ENCODE measurements at places on chromosomes 3 and 15. TPM values are rescaled to one million over a fixed set of nuclear protein-coding genes. Genes with fewer than 3 reads are reported as not detected.

ATP11B gene
- total RNA-seq = 92.5 TPM

HGD gene
- total RNA-seq = 14.0 TPM

GRK7 gene
- not detected for total RNA-seq

PLA1A gene
- 1.6 TPM for total RNA-seq

RHCG gene
- 22.4 TPM for total RNA-seq

GP5 gene
- 0.10 TPM for total RNA-seq

SPSB4 gene
- total RNA-seq = 4.7 TPM

LSAMP gene
- 64.9 TPM for total RNA-seq

GRCh38 chr3:63624941-63625560, 27.4 kb upstream of the SNTN start:
- H3K27ac ChIP-seq = no peak overlapping the region
- peaks cover 4% of the 10 kb centered on the region for H3K27me3 ChIP-seq
- no peak overlapping the region for H3K4me3 ChIP-seq
- no peaks in the 10 kb centered on the region for H3K36me3 ChIP-seq
- H3K4me1 ChIP-seq = peaks cover 15% of the 10 kb centered on the region
- DNase-seq = no peak

GRCh38 chr3:11224010-11224409, 48.2 kb upstream of the ATG7 start:
- H3K36me3 ChIP-seq = peaks cover 7% of the 10 kb centered on the region
- H3K27ac ChIP-seq = no peak overlapping the region
- DNase-seq = no peak
- no peaks in the 10 kb centered on the region for H3K27me3 ChIP-seq
- H3K4me1 ChIP-seq = no peaks in the 10 kb centered on the region

DNA sequence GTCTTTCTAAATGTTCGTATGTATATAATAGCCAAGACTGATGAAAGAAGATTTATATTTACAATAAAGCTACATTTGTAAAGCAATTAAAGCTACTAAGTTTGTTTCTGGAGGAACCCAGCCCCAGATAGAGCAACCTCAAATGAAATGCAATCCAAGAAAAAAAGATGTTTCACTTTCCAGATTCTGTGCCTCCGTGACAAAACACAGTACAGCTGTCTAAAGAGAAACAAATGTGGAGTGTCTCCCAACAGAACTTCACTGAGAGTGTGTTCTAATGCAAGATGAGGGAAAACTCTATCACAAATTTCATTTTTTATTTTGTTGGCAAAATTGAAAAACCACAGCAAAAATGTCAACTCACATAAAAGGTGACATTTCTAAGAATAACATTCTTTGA, 317.0 kb downstream of the OCA2 start:
- H3K4me1 ChIP-seq = no peaks in the 10 kb centered on the region
- DNase-seq = no peak
- H3K27me3 ChIP-seq = no peaks in the 10 kb centered on the region
- no peak overlapping the region for H3K4me3 ChIP-seq
- no peaks in the 10 kb centered on the region for H3K36me3 ChIP-seq
- H3K27ac ChIP-seq = no peak overlapping the region

- H3K4me1 ChIP-seq = peaks cover 9% of the 10 kb centered on the region
- no peaks in the 10 kb centered on the region for H3K27me3 ChIP-seq
- no peak overlapping the region for H3K27ac ChIP-seq
- no peak overlapping the region for H3K4me3 ChIP-seq
- H3K36me3 ChIP-seq = peaks cover 19% of the 10 kb centered on the region
- no peak for DNase-seq
Observed at GRCh38 chr15:43529587-43530345, 12.4 kb downstream of the MAP1A start.

- peaks cover 39% of the 10 kb centered on the region for H3K4me1 ChIP-seq
- DNase-seq = no peak
- H3K4me3 ChIP-seq = no peak overlapping the region
- no peak overlapping the region for H3K27ac ChIP-seq
Observed at GRCh38 chr3:189714991-189715961, 84.1 kb downstream of the TP63 start.

GRCh38 chr3:10348404-10348721, 27.5 kb upstream of the SEC13 start:
- peaks cover 4% of the 10 kb centered on the region for H3K4me1 ChIP-seq
- no peak overlapping the region for H3K4me3 ChIP-seq
- H3K27me3 ChIP-seq = peaks cover 40% of the 10 kb centered on the region
- DNase-seq = no peak
- no peaks in the 10 kb centered on the region for H3K36me3 ChIP-seq
- no peak overlapping the region for H3K27ac ChIP-seq

GRCh38 chr15:52295421-52296001, at the start of gene MYO5C:
MYO5C (minus strand) TSS chr15:52295804; CDS start chr15:52295636, 168 bp downstream.
- H3K4me3 ChIP-seq = peak within 1 kb of the TSS; percentile 89
- peaks cover 6% of the 10 kb centered on the region for H3K4me1 ChIP-seq
- H3K36me3 ChIP-seq = no peaks in the 10 kb centered on the region

DNA sequence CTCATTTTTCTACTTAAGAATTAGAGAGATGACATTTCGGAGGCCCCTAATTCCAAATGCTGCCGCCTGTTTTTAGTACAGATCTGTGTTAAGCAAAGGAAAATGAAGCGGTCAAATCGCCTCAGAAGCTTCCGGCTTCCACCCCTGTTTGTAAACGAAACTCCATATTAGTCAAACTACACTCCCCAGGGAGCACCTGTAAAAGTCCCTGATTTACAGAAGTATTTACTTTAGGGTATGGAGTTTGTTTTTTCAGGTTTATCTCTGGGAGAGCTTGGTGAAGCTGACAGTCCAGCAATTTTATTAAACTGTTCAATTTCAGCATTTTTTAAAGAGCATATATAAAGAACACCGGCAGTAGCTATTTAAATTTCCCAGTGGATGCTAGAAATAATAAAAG, 319.8 kb downstream of the FHIT start:
- no peak for DNase-seq
- no peaks in the 10 kb centered on the region for H3K27me3 ChIP-seq
- no peak overlapping the region for H3K27ac ChIP-seq
- no peak overlapping the region for H3K4me3 ChIP-seq

DNA sequence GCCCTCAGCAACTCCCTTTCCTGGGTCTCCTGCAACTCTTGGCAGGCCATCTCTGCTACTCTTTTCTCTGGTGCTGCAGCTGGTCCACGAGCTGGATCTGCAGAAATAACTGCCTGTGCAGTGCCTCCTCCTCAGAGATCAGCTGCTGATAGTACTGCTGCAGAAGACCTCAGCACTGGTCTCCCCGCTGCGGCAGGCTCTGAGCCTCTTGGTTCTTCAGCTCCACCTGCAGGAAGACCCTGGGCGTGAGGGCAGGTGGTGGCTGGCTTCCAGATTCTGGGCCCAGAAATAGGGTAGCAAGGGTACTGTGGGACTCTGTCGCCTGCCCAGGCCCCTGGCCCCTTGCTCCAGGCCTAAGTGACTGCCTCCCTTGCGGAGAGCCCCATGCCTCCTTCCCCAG, 79.7 kb upstream of the C2CD4B start:
- H3K36me3 ChIP-seq = no peaks in the 10 kb centered on the region
- H3K4me1 ChIP-seq = peaks cover 13% of the 10 kb centered on the region
- H3K4me3 ChIP-seq = no peak overlapping the region

DNA sequence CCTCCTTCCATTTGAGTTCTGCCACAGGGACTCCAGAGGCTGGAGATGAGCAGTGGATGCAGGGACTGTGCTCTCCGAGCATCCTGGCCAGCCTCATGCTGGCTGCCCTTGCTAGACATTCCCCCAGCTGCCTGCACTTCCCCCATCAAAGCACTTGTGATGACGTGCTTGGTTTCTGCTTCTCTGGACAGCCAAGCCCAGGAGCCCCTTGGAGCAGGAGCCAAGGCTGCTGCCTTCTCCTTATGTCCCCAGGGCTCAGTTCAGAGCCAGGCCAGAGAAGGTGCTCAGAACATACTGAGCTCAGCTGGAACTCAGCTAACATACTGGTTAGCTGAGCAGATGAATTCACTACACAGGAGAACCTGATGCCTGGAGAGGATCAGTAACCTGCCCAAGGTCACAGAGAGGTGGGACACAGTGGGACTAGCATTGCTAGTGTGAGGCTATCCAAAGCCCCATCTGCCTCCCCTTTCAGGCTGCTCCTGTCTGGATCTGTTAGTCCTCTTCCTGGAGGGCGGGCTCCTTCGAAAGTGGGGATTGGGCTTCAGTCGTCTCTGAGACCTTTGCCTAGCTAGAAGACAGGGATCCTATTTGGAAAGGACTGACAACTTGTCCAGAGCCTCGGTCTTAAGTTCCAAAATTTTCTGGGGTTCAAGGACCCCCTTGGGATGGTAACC, 4.3 kb downstream of the PCBP4 start:
- peaks cover 3% of the 10 kb centered on the region for H3K27me3 ChIP-seq
- peak overlapping the region; percentile 31 for H3K4me3 ChIP-seq
- H3K36me3 ChIP-seq = peaks cover 8% of the 10 kb centered on the region

DNA sequence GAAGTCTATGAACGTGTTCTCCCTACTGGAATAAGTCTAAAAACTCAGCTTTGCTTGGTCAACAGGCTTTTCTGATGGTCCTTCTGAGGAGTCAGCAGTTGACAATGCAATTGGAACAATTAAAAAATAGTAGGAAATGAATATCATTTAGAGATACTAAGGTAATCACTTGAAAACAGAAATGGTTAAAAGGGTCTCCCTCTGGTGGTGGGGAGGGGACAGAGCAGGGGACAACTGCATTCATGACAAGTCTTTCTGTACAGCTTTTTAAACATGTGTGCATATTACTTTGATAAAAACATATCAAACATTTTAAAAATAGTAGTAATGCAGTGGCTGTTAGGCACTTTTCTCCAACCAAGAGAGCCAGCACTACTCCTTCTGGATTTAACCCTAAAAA, 119.9 kb upstream of the FHIT start:
- no peak overlapping the region for H3K27ac ChIP-seq
- no peaks in the 10 kb centered on the region for H3K27me3 ChIP-seq
- H3K36me3 ChIP-seq = no peaks in the 10 kb centered on the region
- no peak for DNase-seq
- peaks cover 4% of the 10 kb centered on the region for H3K4me1 ChIP-seq

DNA sequence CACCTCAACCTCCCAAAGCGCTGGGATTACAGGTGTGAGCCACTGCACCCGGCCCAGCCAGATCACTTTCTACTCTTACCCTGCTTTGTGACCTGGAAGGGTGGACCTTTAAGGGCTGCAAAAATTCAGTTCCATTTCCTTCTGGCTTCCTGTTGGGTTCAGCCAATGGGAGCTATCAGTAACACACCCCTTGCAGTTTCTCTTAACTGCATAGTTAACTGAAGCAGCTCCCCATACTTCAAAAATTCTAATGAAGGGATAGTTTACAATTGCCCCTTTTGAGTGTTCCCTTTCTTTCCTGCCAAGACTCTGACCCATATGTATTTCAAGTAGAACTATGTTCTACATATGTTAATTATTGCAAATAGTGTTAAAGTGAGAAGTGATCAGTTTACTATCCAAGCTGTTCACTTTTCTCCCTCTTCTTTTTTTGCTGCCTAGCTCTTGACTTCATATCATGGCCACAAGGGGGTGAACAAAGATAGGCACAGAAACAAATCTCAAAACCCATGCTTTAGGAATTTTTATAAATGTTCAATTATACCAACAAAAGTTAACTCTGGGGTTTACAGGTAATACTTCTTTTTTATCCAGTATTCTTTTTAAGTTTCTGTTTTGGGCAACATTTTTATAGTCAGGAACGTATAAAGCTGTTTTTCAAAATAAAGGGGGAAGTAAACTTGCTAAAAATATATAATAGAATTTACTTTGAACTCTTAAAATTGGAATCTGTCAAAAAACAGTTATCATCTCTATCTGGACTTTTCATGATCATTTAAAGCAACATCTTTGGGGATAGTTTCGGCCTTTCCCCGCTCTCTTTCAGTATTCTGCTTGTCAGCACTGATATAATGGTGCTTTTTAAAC, 8.1 kb downstream of the PGBD4 start:
- H3K36me3 ChIP-seq = no peaks in the 10 kb centered on the region
- no peak for DNase-seq
- no peak overlapping the region for H3K27ac ChIP-seq
- H3K27me3 ChIP-seq = no peaks in the 10 kb centered on the region
- no peak overlapping the region for H3K4me3 ChIP-seq

GRCh38 chr15:88950600-88951160, 37.5 kb upstream of the MFGE8 start:
- H3K27ac ChIP-seq = no peak overlapping the region
- H3K4me1 ChIP-seq = peaks cover 5% of the 10 kb centered on the region
- no peaks in the 10 kb centered on the region for H3K36me3 ChIP-seq
- H3K27me3 ChIP-seq = no peaks in the 10 kb centered on the region

GRCh38 chr15:60758961-60759729, 280.2 kb upstream of the ICE2 start:
- no peaks in the 10 kb centered on the region for H3K36me3 ChIP-seq
- no peak overlapping the region for H3K27ac ChIP-seq
- peaks cover 43% of the 10 kb centered on the region for H3K27me3 ChIP-seq
- DNase-seq = no peak

DNA sequence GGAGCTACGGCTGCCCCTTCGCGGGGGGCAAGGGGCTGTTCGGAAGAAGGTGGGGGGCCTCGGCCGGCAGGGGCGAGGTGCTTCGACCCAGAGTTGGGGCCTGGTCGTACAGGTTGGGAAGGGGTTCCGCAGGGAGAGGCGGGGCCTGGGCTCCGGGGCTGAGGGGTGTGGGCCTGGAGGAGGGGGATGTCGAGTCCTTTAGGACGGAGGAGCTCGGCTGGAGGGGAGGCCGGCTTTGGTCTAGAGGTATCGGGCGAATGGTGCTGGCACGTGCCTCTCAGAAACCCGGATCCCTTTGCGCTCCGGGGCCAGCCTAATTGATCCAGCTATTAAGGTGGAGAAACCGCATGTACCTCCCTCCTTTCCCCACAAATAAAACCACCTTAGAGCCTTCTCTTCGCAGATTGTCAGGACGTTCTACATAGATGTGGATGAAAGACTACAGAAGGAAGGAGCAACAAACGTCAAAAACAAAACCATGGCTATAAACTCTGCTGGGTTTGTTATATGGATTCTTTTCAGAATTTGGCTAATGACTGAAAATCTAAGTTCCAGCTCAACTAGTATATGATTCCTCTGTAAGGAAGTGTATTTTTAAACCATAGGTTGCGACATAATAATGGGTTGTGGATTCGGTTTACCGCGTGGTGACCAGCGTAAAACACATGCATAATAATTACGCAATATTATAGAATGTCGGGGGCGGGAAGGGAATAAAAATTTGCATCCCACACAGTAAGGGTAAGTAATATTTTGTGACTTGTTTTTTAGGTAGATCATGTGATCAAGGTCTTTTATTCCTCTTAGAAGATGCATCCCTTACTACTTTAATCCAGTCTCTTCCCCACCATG, 644 bp upstream of the NGLY1 start:
- H3K4me3 ChIP-seq = peak overlapping the region; percentile 88
- H3K27ac ChIP-seq = peak overlapping the region; percentile 76
- peaks cover 46% of the 10 kb centered on the region for H3K4me1 ChIP-seq
- DNase-seq = peak; percentile 79
- H3K36me3 ChIP-seq = peaks cover 4% of the 10 kb centered on the region
- no peaks in the 10 kb centered on the region for H3K27me3 ChIP-seq

DNA sequence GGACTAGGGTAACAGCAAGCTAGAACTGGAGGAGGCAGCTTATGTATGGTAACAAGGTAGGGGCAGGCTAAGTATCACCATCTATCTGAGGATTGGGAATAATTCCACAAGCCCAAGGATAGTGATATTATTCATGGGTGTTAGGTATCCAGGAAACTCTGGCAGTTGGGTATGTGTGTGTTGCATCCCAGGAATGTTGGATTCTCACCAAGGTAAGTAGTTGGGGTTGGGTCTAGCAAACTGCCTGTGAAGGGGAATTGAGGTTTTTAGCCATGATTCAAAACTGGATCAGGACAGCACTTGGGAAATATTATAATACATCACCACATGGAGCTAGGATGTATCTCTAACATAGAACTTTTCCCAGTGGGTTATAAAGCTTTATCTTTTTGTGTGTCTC, 626.4 kb upstream of the GOLIM4 start:
- H3K4me3 ChIP-seq = no peak overlapping the region
- H3K36me3 ChIP-seq = no peaks in the 10 kb centered on the region
- no peaks in the 10 kb centered on the region for H3K4me1 ChIP-seq
- DNase-seq = no peak

Measured in type B pancreatic cell (in vitro differentiated cells).